Heart left ventricle (tissue), 16 donors: ENCODE measurements at places on chromosomes 5 and 9.

DNA sequence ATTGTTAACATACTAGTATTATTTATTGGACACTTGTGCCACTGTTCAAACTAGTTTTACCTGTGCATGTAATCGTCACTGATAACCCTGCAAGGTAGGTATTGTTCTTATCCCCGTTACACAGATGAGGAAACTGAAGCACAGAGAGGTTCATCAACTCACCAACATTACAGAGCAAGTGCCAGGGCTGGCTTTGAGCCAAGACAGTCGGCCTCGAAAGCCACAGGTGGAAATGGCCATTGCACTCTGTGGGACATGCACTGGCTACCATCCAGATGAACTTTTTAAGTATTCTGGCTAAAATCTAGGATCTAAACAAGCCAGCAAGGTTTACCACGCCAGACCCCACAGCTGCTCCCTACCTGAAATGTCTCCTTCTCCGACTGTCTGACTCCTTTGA, 57.9 kb downstream of the TEX10 start:
- no peak for DNase-seq

DNA sequence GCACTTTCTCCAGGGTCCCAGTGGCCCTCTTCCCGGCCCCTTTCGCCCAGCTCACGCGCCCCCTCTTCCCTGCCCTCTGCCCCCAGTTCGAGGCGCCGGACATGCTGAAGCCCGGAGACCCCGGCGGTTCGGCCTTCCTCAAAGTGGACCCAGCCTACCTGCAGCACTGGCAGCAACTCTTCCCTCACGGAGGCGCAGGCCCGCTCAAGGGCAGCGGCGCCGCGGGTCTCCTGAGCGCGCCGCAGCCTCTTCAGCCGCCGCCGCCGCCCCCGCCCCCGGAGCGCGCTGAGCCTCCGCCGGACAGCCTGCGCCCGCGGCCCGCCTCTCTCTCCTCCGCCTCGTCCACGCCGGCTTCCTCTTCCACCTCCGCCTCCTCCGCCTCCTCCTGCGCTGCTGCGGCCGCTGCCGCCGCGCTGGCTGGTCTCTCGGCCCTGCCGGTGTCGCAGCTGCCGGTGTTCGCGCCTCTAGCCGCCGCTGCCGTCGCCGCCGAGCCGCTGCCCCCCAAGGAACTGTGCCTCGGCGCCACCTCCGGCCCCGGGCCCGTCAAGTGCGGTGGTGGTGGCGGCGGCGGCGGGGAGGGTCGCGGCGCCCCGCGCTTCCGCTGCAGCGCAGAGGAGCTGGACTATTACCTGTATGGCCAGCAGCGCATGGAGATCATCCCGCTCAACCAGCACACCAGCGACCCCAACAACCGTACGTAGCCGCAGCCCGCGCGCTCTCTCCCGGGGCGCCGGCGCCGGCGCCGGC, 1.0 kb downstream of the PRDM6 start:
- no peak for DNase-seq

DNA sequence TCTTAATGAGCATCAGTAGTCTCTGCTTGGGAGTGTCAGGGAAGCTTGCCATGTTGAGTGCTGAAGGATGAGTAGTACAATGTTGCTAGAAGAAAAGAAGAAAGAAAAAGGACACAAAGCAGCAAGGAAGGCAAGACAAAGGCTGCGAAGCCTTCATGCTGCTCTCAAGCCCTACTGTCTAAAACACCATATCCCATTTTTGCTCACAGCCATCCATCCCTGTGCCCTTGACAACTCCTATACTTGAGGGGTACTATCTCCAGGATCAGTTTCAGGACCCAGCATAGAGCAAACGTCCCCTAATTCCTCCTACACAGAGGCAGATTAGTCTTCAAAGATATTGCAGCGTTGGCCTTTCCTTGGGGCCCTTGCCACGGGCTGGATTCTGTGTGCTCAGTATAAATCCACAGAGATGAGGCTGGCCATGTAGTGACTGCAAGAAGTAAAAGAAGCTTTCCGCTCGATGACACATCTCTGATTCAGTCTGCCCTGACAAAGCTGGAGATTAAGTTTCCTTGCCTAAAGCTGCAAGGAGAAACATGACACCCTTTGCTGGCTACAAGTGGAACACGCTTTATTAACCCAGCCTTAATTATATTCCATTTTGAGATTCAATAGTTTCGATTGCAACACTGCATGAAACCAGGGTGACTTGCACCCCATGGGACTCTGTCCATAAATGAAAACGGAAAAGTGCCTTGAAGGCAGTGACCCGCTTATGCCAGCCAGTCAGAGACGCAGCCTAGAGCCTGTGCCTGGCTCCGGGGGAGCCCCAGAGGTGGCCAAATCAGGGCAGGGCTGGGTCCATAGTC, 304.6 kb downstream of the ACTL7B start:
- no peak for DNase-seq

GRCh38 chr5:167752936-167753335, 538.5 kb upstream of the WWC1 start:
- no peak for DNase-seq

DNA sequence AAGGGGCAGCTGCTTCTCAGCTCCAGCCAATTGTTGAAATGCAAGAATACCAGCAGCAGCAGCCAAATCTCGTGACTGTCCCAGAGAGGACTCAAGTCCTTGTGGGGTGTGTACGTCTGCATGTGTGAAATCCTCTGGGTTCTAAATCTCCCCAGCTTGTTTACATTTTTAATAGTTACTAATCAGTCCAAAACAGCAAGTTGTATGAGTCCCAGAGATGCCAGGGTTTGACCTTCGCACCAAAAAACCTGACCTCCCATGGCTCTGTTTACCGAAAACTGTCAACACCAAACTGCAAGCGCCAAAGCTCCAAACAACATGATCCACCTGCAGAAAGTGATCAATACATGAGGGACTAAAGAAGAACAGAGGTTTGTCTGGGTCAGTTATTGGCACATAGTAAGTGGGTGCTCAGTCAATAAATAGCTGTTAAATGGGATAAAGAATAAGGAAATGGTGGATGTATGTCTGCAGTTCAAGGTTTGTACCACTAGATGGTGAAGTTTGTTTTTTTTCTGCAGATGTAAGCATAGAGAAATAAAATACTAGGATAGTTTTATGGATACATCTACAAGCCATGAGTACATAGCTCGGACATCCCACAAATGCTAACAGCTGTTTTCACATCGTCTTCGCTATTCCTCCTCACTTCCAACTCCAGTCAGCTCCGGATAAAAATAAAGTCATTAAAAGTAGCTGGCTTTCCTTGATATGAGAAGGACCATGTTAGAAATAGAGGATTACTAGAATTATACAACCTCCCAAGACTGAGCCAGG, 85.3 kb upstream of the ADRB2 start:
- DNase-seq = no peak

- DNase-seq = no peak
These were observed 58.7 kb upstream of the TNFSF8 start for GRCh38 chr9:114988962-114989599.

GRCh38 chr9:20632705-20633104, 10.4 kb upstream of the MLLT3 start:
- no peak for DNase-seq

- no peak for DNase-seq
These were observed 36.1 kb downstream of the TLE1 start for GRCh38 chr9:81653240-81653639.

DNA sequence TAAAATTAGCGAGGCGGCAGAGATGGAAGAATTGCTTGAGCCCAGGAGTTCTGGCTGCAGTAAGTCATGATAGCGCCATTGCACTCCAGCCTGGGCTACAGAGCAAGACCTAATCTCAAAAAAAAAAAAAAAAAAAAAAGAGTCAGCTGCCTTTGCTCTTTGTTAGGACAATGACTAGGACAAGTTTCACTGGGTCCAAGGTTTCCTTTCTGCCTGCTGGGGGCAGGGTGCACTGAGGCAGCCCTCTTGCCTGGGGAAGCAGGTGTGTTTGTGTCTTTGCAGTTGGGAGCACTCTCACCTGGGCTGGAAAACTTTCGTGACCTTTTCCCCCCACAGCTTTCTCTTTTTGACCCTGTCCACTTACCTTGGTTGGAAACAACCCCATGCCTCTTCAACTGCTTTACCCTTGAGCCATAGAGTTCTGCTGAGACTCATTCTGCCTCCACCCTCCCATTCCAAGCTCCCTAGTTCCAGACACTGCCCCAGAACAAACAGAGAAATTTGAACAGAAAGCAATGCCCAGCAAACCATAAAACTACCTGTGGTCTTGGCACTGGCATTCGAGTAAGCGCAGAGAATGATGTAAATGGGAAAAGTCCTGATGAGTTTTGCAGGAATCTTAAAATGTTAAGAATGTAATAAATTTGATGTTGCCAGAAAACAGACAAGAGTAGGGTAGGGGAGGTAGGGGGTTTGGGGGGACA, 17.0 kb upstream of the MYO10 start:
- DNase-seq = no peak

- no peak for DNase-seq
These were observed 382.7 kb upstream of the MEF2C start for GRCh38 chr5:89265511-89266179.

DNA sequence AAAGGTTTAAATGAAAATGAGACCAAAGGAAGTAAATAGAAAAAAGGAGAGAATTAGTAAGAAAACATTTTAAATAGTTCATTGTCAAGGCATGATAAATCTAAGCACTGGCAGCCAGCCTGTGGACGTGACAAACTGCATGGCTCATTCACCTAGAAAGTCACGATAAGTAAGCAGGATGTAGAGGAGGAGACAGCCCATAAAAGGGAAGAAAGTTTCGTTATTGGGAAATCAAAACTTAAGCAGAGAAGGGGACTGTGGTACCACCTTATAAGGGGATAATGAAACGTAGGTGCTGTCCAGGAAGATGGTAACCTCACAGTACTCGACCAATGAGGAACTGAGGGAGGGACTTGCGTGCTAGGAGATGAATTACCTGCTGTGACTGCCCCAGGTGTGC, 494.5 kb upstream of the GRAMD2B start:
- DNase-seq = no peak

DNA sequence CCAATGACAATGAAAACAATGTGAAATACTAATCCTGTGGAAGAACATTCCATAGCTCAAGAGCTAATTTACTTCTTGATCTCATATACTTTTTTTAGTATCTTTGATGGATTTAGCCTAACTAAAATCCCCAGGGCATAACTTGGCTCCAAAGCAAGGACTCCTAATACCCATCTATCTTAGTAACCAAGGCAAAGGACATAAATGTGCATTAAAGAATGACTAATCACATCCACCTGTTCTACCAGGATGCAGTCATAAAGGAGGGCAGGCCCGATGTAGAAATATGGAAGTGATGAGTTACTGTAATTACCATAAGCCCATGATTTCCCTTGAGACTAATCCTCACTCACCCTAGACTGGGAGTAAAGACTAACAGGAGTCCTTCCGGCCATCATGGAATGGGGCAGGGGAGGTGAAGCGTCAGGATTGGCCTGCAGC, 56.9 kb downstream of the KIF24 start:
- no peak for DNase-seq

DNA sequence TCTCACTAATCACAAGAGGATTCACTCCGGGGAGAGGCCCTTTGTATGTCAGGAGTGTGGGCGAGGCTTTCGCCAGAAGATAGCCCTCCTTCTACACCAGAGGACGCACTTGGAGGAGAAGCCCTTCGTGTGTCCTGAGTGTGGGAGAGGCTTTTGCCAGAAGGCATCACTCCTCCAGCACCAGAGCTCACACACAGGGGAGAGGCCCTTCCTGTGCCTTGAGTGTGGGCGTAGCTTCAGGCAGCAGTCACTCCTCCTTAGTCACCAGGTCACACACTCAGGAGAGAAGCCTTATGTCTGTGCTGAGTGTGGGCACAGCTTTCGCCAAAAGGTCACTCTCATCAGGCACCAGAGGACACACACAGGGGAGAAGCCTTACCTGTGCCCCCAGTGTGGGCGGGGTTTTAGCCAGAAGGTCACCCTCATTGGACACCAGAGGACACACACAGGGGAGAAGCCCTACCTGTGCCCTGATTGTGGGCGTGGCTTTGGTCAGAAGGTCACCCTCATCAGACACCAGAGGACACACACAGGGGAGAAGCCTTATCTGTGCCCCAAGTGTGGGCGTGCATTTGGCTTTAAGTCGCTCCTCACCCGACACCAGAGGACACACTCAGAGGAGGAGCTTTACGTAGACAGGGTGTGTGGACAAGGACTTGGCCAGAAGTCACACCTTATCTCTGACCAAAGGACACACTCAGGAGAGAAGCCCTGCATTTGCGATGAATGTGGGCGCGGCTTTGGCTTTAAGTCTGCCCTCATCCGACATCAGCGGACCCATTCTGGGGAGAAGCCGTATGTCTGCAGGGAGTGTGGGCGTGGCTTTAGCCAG, 27.8 kb downstream of the NUTM2F start:
- DNase-seq = no peak

GRCh38 chr5:130323804-130324454, 419.7 kb downstream of the CHSY3 start:
- DNase-seq = no peak

DNA sequence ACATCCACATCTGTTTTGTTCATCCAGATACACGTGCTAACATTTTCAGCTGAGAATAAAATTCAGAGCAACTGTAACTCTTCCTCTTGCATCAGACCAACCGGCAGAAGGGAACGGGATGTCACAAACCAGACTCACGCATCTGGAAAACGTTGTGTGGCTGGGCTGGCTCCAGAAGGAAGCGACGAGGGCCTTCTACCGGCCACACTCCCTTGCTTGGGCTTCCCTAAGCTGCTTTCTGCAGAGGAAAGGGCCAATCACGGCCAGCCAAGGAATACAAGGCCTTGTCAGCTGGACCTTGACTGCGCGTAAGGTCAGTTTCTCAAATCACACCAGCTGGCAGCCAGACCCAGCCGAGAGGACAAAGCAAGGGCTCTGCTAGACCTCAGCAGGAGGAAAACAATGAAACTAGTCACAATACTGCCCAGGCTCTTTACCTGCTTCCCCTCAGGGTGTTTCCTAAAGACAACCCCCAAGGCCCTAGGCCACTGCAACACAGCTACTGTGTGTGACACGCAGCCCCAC, 106.1 kb downstream of the THBS4 start:
- DNase-seq = peak; percentile 93

- no peak for DNase-seq
These were observed 10.1 kb upstream of the GRIA1 start for GRCh38 chr5:153480401-153480800.

- peak; percentile 32 for DNase-seq
These were observed 1.1 kb downstream of the SLC27A4 start for GRCh38 chr9:128341435-128341849.

DNA sequence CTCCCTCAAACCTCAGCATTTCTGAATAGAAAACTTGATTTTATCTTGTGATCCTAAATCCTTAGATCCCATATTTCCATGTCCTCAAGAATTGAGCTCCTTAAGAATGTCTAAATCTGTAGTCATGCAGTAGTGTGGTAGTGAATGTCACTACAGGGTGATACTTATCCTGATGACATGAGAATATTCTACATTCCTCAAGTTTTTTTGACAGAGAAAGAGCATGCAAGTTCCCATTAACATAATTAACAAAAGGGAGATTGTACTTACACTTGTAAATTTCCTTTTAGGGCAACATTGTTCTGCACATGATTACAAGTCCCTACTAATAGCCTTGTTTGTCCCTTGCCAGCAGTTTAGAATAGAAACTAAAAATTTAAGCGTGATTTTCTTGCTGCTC, 352.3 kb downstream of the PTPRD start:
- DNase-seq = no peak

- no peak for DNase-seq
These were observed 113.3 kb upstream of the ZNF608 start for GRCh38 chr5:124859556-124860290.
